ENCODE measurements at places on chromosomes 2 and 18.

DNA sequence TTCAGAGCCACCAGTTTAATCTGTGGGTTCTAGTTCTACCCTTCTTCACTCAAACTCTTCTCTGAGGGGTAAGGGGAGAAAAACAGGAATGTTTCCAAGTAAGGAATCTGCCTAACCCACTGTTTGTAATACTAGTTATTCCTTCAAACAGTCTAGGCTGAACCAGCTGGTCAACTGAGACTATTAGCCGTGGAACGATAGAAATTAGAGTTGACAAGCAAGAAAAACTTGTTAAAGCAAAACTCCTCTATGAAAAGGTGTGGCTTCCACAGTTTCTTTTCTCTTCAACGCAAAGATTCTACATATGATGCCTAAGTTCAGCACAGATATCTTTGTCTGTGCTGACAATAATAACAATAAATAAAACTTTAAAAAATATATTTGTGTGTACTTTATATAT lies 11.5 kb downstream of the PAIP2B start:
- no peak for DNase-seq

DNA sequence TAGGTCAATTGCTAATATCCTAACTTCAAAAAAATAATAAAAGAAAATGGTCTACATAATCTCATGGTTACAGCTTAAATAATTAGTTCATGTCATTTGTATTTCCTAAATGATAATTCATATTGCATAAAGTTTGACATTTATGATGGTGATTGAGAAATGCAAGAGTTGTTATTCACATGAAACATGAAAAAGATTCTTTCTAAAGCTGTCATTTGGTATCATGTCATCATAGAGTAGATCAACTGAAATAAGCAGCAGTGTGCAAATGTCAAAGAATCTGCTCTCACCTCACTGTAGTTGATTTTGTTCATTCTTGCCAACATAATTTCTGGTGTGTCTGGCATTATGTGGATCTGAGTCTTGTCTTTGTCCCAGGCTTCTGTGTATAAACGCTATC lies 95.3 kb downstream of the NEB start:
- DNase-seq: no peak

DNA sequence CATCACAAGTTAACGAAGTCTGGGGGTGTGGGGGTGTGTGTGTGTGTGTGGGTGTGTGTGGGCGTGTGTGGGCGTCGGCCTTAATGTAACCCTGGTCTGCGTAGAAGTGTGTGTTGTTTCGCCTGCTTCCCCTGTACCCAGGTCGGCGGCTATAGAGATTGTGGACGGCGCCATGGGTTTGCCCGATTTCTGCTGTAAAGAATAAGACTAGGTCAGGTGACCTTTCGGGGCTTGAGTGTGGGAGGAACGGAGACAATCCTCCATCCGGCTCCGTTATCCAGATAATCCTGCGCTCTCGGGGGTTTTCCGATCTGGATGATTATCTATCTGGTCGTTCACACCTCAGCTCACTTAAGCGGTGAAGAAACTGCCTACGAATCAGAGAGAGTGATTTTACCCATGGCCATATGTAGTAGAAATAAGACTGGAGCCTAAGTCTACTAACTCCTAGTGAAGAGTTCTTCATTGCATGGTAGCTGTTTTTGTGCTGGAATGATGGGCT lies 543 bp downstream of the HADHB start:
- no peak for DNase-seq

DNA sequence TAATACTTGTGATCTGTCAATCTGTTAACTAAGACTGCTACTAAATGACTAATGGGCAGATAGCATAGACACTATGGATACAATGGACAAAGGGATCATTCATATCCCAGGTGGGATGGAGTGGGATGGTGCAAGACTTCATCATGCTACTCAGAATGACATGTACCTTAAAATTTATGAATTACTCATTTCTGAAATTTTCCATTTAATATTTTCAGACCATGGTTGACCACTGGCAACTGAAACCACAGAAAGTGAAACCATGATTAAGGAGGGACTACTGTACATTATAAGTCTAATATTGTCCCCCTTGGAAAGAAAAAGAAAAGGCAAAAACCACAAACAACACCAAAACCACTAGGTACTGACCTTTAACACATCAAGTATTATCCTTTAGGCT lies 247.0 kb upstream of the SYT4 start:
- DNase-seq: no peak

- DNase-seq: no peak
Observed at GRCh38 chr18:47997338-47997780, 66.9 kb upstream of the SMAD2 start.

DNA sequence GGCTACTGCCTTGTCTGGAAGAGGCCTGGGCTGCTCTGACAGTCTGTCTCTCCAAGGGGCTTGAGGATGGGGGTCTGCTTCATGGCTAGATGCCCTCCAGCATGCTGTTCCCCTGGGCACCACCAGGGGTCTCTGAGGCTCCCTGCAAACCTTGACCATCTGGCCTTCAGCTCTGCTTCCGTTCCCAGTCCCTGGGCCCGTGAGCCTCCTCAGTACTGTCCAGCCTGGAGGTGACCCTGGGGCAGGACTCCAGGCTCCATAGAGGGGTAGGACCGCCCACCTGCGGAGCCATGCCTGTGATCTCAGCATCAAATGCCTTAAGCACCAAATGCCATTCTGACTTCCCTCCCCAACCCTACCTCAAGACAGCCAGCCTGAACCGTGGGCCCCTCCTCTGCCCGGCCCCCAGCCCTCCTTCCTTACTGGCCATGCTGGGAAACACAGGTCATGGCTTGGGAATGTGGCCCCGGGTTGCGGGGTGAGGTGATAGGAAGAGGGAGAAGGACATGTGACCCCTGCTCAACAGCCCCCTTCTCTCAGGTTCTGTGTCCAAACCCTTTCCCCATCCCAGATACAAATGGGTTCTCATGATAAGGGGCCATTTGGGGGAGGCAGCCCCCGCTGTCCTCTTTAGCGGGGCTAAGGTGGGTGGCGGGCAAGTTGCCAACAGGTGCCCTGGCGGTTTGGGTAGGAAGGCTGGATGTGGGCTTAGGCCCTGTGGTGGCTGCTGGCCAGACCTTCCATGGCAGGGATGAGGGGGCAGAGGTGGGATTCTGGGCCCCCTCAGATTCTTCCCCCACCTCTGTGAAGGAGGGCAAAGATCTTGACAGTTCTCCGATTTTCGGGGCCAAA lies 25.0 kb downstream of the SPEG start:
- DNase-seq: peak; percentile 92

GRCh38 chr2:44061876-44062275 lies 66.1 kb upstream of the LRPPRC start:
- no peak for DNase-seq

DNA sequence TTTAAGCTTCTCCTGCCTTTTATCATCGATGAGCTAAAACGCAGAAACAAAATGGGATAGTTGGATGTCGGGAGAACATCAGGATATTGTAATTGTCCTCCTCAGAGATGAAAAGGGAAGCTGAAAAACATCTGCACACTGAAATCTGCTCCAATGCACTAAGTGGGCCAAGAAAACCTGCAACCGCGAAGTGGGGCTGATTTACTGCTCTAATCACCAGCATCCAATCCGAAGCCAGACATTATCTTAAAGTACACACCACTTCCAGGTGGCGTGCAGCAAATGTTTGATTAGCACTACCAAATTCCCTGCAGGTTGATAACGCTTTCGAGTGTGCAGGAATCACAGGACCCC lies 230.3 kb upstream of the SLC14A2 start:
- no peak for DNase-seq

- DNase-seq: peak; percentile 19
Observed at GRCh38 chr2:219059725-219060682, 717 bp downstream of the IHH start.

DNA sequence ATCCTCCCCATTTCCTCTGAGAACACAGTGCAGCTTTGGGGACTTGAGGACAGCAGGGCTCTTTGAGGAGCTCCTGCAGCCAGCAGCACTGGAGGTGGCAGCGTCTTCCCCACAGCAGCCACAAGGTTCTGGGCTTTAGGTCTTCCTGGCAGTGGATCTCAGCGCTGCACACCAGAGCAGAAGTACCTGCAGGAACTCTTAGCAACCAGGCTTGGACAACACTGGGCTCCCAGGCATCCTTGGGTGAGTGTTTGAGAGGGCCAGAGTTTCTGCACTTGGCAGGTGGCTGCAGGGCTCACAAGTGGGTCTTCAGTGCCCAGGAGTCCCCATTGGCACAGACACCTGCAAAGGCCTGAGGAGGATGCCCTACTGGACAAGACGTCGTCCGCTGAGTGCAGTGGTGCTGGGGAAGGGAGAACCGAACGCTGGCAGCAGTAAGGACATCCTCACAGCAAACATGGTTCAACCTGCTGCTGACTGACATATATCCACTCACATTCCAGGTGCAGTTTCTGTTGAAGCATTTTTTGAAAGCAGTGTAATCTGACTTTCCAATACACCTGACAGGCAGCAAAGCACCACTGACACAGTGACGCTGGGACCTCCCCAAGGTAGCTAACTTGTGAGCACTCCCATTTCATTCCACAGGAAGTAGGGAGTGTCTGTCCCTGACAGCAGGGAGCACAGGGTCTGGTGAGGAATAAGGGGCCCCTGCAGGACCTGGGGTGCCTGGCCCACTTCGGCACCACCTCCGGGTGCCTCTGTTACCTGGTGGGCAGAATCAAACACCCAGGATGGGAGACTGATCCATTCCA lies 149.9 kb upstream of the COPS8 start:
- DNase-seq: no peak

DNA sequence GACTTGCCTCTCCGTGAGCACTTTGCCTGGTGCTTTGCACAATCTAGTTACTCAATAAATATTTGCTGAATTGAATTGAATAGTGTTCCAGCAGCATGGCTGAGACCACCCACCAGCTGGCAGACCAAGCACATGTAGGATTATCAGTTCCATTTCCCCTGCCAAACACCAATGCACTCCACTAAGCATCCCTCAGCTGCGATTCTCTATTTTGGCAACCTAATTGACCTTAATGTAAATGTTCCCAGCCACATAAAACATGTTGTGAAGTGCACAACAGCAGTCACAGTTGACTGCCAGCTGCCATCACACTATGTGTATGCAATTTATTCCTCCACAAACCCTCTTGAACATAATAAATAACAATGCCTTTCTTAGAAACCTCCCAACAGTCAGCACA lies 1879.4 kb upstream of the PIK3C3 start:
- DNase-seq: no peak

GRCh38 chr18:67402543-67402942 lies 114.0 kb downstream of the DSEL start:
- DNase-seq: no peak

- no peak for DNase-seq
Observed at GRCh38 chr18:21191596-21192307, 50.3 kb upstream of the GREB1L start.

DNA sequence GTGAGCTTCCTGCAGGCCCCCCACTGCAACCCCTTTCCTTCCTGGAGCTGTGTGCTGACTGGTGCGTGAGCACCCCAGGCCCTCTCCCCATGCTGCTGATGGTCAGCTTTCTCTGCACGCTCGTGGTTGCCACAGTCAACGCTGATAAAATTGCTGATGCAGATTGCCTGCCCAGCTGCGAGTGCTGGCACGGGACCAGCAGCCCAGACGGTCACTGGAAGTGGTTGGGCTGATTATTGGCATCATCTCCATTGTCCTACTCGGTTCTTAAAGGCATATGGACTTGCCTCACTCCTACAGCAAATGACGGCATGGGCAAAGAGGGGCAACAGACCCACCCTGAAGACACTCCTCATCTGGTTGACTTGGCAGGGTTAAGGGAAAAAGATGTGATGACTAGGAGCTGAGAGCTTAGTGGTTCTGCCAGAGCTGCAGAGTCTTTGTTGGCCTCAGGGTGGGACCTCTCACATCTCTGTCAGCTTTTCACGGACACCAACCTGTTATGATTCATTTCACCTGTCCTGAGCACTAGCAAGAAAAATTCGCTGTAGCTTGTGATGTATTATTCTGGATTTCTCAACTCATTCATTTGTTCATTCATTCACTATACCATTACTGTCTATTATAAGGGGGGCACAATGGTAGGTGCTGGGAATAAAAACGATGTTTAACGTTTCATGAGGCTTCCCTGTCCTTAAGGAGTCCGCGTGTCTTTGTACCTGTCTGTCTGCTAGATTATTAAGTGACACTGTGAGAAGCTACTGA lies 38.4 kb downstream of the PAX8 start:
- DNase-seq: no peak

GRCh38 chr18:77708826-77709506 lies 459.3 kb downstream of the GALR1 start:
- DNase-seq: no peak

DNA sequence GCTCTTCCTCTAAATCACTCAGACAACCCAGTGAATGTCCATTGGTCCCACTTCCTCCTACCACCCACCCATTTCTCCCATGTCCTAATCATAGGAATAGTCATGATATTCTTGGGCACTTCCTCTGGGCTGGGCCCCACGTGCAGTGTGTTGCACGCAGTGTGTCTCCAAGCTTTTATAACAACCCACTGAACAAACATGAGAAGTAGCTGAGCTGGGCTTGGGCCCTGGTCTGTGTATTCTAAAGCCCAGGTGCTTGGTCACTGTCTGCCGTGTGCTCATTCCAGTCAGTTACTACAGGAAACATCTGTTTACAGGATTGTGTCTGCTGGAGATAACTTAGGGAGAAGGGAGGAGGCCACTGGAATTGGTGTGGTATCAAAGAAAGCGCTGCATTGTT lies 64.2 kb upstream of the THOC1 start:
- no peak for DNase-seq

DNA sequence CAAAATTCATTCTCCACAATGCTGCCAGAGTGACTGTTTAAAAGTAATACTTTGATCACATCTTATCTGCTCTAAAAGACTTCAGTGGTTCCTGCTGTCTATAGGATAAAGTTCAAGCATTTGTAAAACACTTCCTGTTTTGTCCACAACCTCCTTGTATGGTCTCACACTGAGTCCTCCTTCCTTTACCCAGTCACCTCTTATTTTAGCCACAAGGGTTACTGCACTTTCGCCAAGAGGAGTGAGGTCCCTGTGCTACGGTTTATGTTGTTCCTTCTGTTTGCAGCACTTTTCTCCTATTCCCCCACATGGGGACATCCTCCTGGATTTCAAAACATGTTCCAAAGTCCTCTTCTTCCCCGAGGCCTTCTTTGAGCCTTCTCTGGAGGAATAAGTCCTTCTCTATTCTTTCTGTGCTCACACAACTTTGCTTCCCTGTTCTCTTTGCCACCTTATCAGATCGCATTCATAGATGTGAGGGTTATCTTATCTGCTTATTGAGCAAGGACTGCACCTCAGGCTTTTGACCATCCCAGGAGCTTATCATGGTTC lies 112.2 kb upstream of the NABP1 start:
- no peak for DNase-seq
